ENCODE measurements at places on chromosomes 6 and 20.
A peak's percentile ranks its signal among the peaks of the same experiment; 100 is the strongest.

- no peak for DNase-seq
These were observed 54.9 kb upstream of the MPC1 start for GRCh38 chr6:166437661-166438060.

DNA sequence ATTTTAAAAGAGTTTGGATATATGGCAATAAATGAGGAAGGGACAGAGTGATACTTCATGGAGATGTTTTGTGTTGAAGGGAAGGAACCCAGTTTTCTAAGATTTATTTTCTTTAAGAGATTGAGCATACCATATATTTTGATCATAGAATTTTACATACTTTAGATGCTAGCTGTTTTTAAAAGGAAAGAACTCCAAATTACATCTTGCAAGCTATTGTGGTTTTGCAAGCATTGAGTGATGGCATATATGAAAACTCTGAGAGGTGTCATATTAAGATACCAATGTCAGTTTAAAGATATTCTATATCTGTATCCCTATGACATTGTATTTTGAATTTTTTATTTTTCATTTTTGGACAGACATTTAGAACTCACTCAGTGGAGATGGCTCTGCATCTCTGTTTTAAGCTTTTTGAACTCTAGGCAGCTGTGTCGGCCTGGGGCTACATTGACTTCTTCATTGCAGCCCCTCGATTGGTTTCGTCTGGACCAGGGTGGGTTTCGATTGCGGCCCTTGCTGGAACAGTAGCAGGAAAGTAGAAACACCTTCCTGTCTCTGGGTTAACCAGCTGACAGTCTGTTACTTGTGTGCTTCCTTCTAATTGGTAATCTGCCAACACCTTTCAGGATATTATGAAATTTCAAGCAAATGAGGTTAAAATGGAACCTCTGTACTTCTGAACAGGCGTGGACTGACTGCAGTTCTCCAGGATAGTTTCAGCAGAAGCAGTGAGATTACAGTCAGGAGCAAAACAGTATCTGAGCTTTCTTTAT is 14.0 kb downstream of the IGF2R start:
- peak; percentile 39 for DNase-seq

GRCh38 chr6:38306931-38307330 is 332.8 kb downstream of the BTBD9 start:
- DNase-seq, result no peak

GRCh38 chr20:35274172-35275092 is 3.5 kb downstream of the MMP24OS start:
- DNase-seq, result no peak

DNA sequence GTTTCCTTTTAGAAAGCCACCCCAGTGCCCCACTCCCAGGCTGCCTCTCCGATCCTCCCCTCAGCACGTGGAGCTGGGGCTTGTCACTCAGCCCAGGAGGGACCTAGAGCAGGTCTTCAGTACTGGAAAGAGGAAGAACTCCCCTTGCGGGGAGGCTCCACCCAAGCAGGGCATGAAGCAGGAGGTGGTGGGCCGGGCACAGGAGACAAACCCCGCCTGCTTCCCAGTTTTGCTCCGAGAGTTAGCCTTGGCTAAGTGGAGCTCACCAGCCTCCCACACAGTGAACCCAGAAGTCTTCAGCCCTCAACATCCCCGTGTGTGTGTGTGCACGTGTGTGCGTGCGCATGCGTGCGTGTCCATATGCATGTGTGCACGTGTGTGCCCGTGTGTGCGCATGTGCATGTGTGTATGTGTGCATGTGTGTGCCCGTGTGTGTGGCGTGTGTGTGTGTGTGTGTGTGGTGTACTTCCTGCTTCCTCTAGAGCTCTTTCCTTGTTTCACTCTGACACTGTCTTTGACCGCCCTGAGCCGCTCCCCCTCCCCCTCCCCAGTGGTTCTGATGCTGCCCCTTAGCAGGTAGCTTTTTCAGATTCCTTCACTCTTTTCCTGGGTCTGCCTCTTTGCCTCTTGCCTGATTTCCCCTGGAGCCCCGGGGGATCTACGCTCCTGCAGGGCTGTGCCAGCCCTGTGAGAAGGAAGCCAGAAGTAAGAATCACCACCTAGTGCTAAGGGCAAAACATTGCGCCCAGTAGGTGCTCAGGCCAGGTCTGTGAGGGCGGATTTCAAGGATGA is 239.8 kb downstream of the CDC5L start:
- DNase-seq, result no peak
